ENCODE measurements at places on chromosomes 12 and 14. TPM values are rescaled to one million over a fixed set of nuclear protein-coding genes. Genes with fewer than 3 reads are reported as not detected.
A peak's percentile ranks its signal among the peaks of the same experiment; 100 is the strongest.

CMKLR1 gene
- polyA plus RNA-seq: not detected

GPR68 gene
- polyA plus RNA-seq: 0.94 TPM

CLEC6A gene
- polyA plus RNA-seq: not detected

- no peak for DNase-seq
Observed at GRCh38 chr12:112473056-112473455, 54.3 kb downstream of the PTPN11 start.

DNA sequence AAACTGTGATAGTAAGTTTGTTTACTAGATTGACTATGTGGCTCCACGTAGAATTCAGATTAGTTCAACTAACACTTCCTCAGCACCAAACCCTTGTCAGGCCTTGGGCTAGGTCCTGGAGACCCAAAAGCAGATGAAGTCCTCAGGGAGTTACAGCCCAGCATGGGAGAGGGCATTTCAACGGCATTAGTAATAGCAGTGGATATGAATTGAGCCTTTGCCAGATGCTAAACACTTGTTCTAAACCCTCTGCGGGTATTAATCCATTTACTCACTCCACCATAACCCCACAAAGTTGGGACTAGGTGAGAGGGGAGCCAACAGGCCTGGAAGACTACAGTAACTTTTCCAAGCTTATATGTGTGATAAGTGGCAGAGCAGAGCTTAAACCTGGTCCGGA lies 714.6 kb downstream of the DIO2 start:
- peak; percentile 10 for DNase-seq

GRCh38 chr14:55734731-55735130 lies 154.7 kb downstream of the KTN1 start:
- DNase-seq: no peak

GRCh38 chr12:6450869-6451347 lies 934 bp upstream of the TAPBPL start:
- no peak for DNase-seq

- DNase-seq: peak; percentile 55
Observed at GRCh38 chr12:69966409-69966808, 141.4 kb downstream of the MYRFL start.
